ENCODE measurements at places on chromosomes 13 and 19. TPM values are rescaled to one million over a fixed set of nuclear protein-coding genes. Genes with fewer than 3 reads are reported as not detected.

CBLC gene
- total RNA-seq, result not detected

- H3K4me3 ChIP-seq, result no peak overlapping the region
- DNase-seq, result no peak
- H3K27ac ChIP-seq, result no peak overlapping the region
- H3K27me3 ChIP-seq, result no peaks in the 10 kb centered on the region
Observed at GRCh38 chr13:95571941-95572340, 19.4 kb downstream of the CLDN10 start.

GRCh38 chr19:10747674-10748073 is 29.8 kb downstream of the DNM2 start:
- H3K27ac ChIP-seq, result peak overlapping the region; percentile 70
- peaks cover 65% of the 10 kb centered on the region for H3K4me1 ChIP-seq
- H3K36me3 ChIP-seq, result no peaks in the 10 kb centered on the region
- H3K27me3 ChIP-seq, result no peaks in the 10 kb centered on the region
- no peak for DNase-seq
- H3K4me3 ChIP-seq, result no peak overlapping the region

DNA sequence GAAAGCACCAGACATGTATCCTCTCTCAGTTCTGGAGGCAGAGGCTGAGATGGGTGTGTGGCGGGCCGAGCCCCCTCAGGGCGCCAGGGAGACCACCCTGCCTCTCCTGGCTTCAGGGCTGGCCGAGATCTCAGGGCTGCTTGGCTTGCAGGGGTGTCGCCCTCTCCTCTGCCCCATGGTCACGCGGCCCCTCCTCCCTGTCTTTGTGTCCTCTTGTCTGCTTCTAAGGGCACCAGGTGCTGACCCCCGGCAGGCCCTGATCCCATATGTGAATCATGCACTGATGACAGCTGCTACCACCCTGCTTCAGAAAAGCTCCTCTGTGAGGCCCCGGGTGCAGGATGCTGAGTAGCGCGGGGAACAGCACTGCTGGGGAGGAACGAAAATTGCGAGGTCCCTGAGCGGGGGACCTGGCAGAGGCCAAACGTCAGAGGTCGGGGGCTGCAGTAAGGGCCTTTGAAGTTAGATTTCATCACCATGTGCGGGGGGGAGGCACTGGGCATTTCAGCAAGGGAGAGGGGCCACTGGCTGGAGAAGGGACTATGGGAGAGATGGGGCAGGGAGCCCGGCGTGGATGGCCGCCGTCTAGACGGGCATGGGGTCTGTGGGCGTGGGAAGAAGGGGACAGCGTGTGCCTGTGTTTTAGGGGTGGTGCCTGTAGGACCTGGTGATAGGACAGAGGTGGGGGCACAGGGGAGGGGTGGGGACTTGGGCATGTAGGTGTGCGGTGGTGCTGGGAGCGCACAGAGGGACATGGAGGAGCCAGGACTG is 125.2 kb downstream of the KDM4B start:
- no peaks in the 10 kb centered on the region for H3K4me1 ChIP-seq
- no peak overlapping the region for H3K4me3 ChIP-seq
- H3K27me3 ChIP-seq, result no peaks in the 10 kb centered on the region
- no peaks in the 10 kb centered on the region for H3K36me3 ChIP-seq
- no peak overlapping the region for H3K27ac ChIP-seq

SBK2 gene
- total RNA-seq, result not detected

IGFL2 gene
- total RNA-seq, result not detected

- no peaks in the 10 kb centered on the region for H3K4me1 ChIP-seq
- H3K4me3 ChIP-seq, result no peak overlapping the region
- no peaks in the 10 kb centered on the region for H3K27me3 ChIP-seq
- H3K36me3 ChIP-seq, result no peaks in the 10 kb centered on the region
- DNase-seq, result no peak
- H3K27ac ChIP-seq, result no peak overlapping the region
Observed at GRCh38 chr13:39217471-39217870, 179.2 kb downstream of the NHLRC3 start.

GRCh38 chr13:30247406-30247805 is 59.9 kb downstream of the KATNAL1 start:
- H3K27ac ChIP-seq, result no peak overlapping the region
- no peaks in the 10 kb centered on the region for H3K36me3 ChIP-seq
- no peaks in the 10 kb centered on the region for H3K27me3 ChIP-seq
- DNase-seq, result no peak
- no peak overlapping the region for H3K4me3 ChIP-seq

FCER2 gene
- 0.96 TPM for total RNA-seq

DNA sequence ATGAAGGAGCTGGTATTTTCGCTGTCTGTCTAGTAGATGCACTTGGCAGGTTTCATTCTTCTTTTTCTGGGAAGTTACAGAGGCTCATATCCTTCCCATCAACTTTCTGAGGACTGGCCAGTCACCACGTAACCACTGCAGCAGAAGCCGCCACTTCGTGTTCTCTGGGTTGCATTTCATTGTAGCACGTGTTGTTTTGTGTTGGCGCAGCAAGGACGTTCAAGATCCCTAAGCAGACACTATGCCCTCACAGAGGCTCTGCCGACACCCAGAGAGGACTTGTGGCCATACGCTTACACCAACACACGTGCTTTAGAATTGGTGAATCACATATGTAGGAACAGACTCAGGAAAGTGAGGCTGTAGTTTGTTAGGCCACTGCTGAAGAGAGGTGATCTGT is 42.2 kb upstream of the TEX29 start:
- H3K4me3 ChIP-seq, result no peak overlapping the region
- H3K4me1 ChIP-seq, result no peaks in the 10 kb centered on the region
- H3K36me3 ChIP-seq, result peaks cover 35% of the 10 kb centered on the region
- H3K27ac ChIP-seq, result no peak overlapping the region
- H3K27me3 ChIP-seq, result no peaks in the 10 kb centered on the region

- H3K36me3 ChIP-seq, result no peaks in the 10 kb centered on the region
- no peak overlapping the region for H3K4me3 ChIP-seq
- no peak overlapping the region for H3K27ac ChIP-seq
- no peaks in the 10 kb centered on the region for H3K4me1 ChIP-seq
Observed at GRCh38 chr13:85806553-85807175, 7.4 kb upstream of the SLITRK6 start.

NCAN gene
- 0.04 TPM for total RNA-seq

GRCh38 chr19:18987456-18987855 is 45.9 kb downstream of the SUGP2 start:
- no peaks in the 10 kb centered on the region for H3K36me3 ChIP-seq
- no peak overlapping the region for H3K4me3 ChIP-seq
- H3K27ac ChIP-seq, result no peak overlapping the region
- no peak for DNase-seq

GRCh38 chr19:38323291-38323690 is 3.6 kb downstream of the KCNK6 start:
- H3K27me3 ChIP-seq, result no peaks in the 10 kb centered on the region
- no peak for DNase-seq
- H3K27ac ChIP-seq, result no peak overlapping the region
- H3K36me3 ChIP-seq, result peaks cover 7% of the 10 kb centered on the region
- H3K4me3 ChIP-seq, result no peak overlapping the region

DNA sequence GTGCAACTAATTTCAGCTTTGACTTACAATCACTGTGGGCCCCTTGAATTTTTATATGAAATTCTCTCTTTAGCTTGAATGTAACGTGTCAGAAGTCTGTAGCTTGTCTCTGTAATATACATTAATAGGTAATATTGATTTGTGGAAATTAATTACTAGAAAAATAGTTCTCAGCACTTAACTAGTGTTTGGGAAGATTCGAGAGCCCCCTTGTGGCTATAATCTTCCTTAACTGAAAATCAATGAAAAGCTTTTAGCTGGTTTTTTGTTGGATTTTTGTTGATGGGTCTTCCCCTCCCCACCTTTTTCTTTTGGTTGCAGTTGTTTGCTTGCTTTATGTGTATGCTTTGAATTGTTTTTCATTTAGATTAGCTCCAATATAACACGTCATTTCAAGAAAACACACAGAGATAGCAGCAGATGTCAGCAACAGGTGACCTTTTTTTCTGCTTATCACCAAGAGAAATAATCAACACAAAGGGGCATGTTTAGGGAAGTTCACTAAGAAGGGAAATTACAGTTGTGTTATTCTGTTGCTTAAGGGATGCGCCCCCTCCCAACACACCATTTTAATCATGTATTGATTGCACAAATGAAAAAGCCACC is 176.8 kb downstream of the OXGR1 start:
- H3K4me3 ChIP-seq, result no peak overlapping the region
- no peak for DNase-seq
- no peaks in the 10 kb centered on the region for H3K4me1 ChIP-seq

ITPKC gene
- total RNA-seq, result 5.7 TPM

- H3K27me3 ChIP-seq, result no peaks in the 10 kb centered on the region
- H3K4me3 ChIP-seq, result peak overlapping the region; percentile 60
- no peaks in the 10 kb centered on the region for H3K36me3 ChIP-seq
- peaks cover 14% of the 10 kb centered on the region for H3K4me1 ChIP-seq
- peak; percentile 88 for DNase-seq
- H3K27ac ChIP-seq, result peak overlapping the region; percentile 35
Observed at GRCh38 chr19:55301459-55302317, 17.9 kb downstream of the BRSK1 start.

ATXN8OS gene
- total RNA-seq, result not detected

- H3K27me3 ChIP-seq, result peaks cover 14% of the 10 kb centered on the region
- H3K27ac ChIP-seq, result peak overlapping the region; percentile 96
- peaks cover 31% of the 10 kb centered on the region for H3K4me1 ChIP-seq
- H3K36me3 ChIP-seq, result no peaks in the 10 kb centered on the region
- peak overlapping the region; percentile 91 for H3K4me3 ChIP-seq
Observed at GRCh38 chr13:76991432-76991795, 467 bp upstream of the CLN5 start.

DNA sequence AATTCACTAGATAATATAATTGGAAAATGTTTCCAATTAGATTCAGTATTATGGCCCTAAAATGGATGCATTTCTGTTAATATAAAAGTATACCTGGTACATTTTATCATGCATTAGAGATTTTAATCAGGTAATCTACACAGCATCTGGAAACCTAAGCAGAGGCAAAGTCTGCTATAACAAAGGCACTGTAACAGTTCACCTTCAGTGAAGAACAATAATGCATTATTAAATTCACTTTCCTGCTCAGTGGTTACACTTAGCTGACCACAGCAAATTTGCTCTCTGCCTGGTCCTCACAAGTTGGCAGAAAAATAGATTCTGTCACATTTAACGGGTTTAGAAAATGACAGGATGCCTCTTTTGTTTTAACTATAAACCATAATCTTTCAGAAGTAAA is 326.9 kb downstream of the DACH1 start:
- H3K4me3 ChIP-seq, result no peak overlapping the region
- no peak for DNase-seq
- H3K27me3 ChIP-seq, result no peaks in the 10 kb centered on the region
- H3K4me1 ChIP-seq, result no peaks in the 10 kb centered on the region

DNA sequence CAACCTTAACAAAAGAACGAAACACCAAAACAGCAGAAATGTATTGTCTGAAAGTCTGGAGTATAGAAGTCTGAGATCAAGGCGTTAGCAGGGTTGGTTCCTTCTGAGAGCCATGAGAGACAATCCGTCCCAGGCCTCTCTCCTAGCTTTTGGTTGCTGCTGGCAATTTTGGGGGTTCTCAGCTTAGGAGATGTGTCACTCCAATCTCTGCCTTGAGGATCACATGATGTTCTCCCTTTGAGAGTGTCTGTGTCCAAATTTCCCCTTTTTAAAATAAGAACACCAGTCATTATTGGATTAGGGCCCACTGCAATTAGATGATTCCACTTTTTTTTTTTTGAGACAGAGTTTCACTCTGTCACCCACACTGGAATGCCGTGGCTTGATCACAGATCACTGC is 10.1 kb downstream of the KCNN1 start:
- no peaks in the 10 kb centered on the region for H3K36me3 ChIP-seq
- H3K27me3 ChIP-seq, result no peaks in the 10 kb centered on the region
- H3K4me1 ChIP-seq, result no peaks in the 10 kb centered on the region
- no peak for DNase-seq
- no peak overlapping the region for H3K27ac ChIP-seq
- H3K4me3 ChIP-seq, result no peak overlapping the region

LILRA6 gene
- total RNA-seq, result 0.42 TPM

SIGLEC9 gene
- 0.93 TPM for total RNA-seq

ZNF90 gene
- 11.9 TPM for total RNA-seq

- no peaks in the 10 kb centered on the region for H3K27me3 ChIP-seq
- H3K27ac ChIP-seq, result peak overlapping the region; percentile 36
- peaks cover 18% of the 10 kb centered on the region for H3K4me1 ChIP-seq
- H3K4me3 ChIP-seq, result peak overlapping the region; percentile 81
- H3K36me3 ChIP-seq, result no peaks in the 10 kb centered on the region
Observed at GRCh38 chr19:2289714-2290435, 7.9 kb upstream of the PEAK3 start.

FFAR2 gene
- not detected for total RNA-seq

DNA sequence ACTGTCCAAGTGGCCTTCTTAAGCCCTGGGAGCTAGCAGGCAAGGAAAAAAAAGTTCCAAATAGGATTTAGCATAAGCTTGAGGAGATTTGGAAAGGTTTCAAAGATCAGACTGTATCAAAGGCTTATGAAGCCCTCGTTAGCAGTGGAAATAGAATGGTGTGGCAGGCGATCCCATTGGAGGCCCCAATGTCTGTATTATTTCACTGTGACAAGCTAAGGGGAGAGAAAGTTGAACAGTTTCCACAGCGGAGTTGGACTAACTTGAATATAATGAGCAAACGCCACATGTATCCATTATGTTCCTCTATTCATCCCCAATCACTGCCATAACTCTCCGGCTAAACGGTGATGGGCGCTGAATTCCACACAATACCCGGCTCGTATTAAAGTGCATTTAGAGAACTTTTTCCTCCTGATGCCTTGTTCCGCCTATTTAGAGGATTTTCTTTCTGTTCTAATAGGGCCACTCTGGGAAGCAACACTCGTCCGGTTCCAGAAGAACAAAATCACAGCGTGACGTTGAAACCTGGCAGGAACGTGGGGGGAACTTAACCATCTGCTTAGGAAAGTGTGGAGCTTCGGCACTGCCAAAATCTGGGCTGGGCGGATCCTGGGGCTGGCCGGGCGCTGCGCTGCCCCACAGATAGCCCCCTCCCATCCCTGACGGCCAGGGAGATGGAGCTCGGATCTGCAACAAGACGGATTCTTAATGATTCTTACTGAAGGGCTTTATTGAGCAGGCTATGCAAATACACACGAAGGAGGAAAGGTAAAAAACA is 1.0 kb upstream of the PCDH8 start:
- no peak overlapping the region for H3K4me3 ChIP-seq
- no peak for DNase-seq
- H3K27me3 ChIP-seq, result peaks cover 47% of the 10 kb centered on the region
- H3K27ac ChIP-seq, result no peak overlapping the region
- no peaks in the 10 kb centered on the region for H3K36me3 ChIP-seq
- peaks cover 17% of the 10 kb centered on the region for H3K4me1 ChIP-seq

GRCh38 chr19:4371247-4372164 is 28.1 kb downstream of the MPND start:
- no peaks in the 10 kb centered on the region for H3K27me3 ChIP-seq
- DNase-seq, result no peak
- no peak overlapping the region for H3K27ac ChIP-seq
- H3K36me3 ChIP-seq, result no peaks in the 10 kb centered on the region
- no peak overlapping the region for H3K4me3 ChIP-seq

DNA sequence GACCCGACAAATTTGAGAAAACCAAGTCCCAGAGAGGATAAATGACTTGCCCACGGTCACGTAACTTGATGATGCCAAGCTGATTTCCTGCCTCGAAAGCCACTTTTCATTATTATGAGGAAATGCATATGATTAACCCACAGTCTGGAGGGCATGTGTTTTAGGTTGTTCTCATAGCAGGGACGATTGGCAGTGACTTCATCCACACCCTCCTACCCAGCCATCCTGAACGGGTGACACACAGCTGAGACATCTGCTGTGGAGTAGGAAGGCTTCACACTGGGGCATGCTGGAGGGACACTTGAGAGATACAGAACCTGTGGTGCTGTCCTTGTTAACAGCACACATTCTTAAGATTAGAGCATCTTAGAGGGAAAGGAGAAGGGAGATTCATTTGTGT is 65.4 kb upstream of the WDFY2 start:
- H3K27me3 ChIP-seq, result no peaks in the 10 kb centered on the region
- DNase-seq, result no peak
- H3K27ac ChIP-seq, result no peak overlapping the region
- peaks cover 10% of the 10 kb centered on the region for H3K4me1 ChIP-seq
